ENCODE measurements at places on chromosomes 5 and 9.

- no peak for DNase-seq
These were observed 37.7 kb upstream of the NEURL1B start for GRCh38 chr5:172603251-172603806.

DNA sequence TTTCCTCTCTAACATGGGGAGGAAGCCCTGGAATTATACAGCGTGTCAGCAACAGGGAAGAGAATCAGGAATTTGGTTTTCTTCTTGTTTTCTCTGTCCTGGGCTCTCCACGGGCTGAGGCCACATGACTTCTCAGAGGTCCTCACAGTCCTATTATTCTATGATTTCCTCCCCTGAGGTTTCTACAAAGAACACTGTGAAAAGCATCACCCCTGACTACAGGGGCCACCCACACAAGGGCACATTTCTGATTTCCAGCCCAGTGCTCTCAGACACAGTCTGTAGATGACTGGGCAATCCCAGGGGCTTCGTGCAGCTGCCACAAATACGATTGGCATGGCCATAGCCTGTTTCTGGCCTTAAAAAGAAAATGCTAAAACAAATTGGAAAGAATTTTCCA lies 284.9 kb downstream of the CEMIP2 start:
- no peak for DNase-seq

- no peak for DNase-seq
These were observed 8.5 kb upstream of the TGFBR1 start for GRCh38 chr9:99096409-99096808.

- no peak for DNase-seq
These were observed 92.7 kb downstream of the RAD23B start for GRCh38 chr9:107375651-107376369.

GRCh38 chr5:54135042-54135441 lies 175.3 kb downstream of the ARL15 start:
- DNase-seq = no peak

- DNase-seq = peak; percentile 41
These were observed 44.0 kb upstream of the NCS1 start for GRCh38 chr9:130128251-130128650.

- DNase-seq = no peak
These were observed 59.5 kb upstream of the RNF130 start for GRCh38 chr5:180130876-180131740.

- no peak for DNase-seq
These were observed 337.7 kb upstream of the PANK3 start for GRCh38 chr5:168916852-168917251.

GRCh38 chr9:124216474-124217176 lies 41.1 kb upstream of the NEK6 start:
- no peak for DNase-seq

DNA sequence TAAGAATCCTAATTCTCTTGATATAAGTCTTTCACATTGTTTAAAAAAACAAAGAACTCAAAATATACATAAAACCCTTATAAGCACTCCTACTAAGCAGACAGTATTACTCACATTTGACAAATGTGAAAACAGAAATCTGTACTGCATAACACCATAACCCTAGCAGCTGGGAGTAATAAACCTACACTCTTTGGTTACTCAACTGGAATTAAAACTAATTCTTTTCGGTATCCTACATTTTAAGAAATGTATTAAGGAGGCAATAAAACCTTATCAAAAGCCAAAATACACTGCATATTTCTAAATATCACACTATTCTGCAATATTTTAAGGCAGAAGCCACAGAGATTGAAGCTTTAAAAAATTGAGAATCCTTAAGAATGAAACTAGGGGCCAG lies 6.8 kb downstream of the AUH start:
- no peak for DNase-seq

DNA sequence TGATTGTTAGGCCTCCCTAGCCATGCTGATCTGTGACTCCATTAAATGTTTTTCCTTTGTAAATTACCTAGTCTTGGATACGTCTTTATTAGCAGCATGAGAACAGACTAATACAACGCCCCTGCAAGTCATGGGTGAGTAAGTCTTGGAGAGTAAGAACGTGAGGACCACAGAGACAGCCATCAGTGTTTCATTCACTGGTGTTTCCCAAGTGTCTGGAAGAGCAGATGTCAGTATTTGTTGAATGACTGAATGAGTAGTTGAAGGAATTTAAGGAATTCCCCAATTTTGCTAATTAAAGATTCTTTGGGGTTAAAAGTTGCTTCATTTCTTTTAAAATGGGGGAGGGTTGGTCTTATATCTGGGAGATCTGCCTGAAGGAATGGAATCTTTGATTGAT lies 178.8 kb downstream of the TRIO start:
- DNase-seq = no peak

GRCh38 chr9:114058688-114059046 lies 19.4 kb downstream of the AMBP start:
- DNase-seq = no peak

DNA sequence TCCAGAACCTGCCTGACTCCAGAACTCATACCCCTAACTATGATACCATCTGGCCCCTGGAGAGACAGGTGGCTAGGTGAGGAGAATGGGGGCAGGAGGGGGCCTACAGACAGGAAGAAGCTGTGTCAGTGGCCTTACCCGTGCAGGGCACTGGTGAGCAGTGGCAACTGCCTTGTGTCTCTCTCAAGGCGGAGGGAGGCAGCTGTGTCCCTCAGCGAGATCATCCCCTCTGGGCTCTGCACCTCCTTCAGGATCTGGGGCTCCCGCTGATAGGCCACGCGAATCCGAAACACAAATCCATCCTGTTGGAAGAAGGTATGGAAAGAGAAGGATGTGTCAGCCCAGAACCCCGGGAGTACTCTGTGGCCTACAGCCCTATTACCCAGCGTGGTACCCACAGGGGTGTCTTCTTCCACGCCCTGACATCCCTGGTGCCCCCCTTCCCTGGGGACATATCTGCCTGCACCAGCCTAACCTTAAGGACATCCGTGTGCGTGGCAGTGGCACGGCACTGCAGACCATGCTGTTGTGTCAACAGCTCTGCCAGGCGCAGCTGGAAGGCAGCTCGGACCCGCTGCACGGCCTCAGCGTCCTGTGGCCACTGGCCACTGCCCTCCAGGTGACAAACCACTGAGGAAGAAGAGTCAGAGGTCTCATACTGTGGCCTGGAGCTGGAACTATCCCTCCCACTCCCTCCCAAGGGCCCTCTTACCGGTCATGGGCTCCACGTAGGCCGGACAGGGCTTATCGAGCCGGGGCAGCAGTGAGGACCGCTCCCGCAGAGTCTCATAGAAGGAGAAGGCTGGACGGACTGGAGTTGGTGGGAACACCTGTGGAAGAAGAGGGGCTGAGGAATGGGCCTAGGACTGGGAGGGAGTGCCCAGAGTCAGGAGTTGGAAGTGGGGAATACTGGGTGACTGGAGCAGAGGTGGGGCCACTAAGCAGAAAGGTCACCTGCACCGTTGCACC lies 7.8 kb downstream of the NOL6 start:
- DNase-seq = no peak

DNA sequence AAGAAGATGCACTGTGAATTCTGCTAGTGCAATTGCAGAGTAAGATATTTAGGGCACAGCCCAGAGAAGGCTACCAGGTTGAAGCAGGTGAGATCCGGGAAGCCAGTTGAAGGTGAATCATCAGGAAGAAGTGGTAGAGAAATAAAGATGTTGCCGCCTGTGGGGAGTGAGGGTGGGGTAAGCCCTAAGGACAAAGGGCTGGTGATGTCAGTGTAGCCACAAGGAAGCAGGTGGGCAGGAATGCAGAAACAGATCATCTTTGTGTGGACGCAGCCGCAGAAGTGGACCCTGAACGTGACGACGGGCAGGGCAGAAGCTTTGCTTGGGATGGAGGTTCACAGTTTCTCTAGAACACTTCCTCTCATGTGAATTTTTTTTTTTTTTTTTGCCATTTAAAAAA lies 164.2 kb downstream of the ACTL7B start:
- no peak for DNase-seq

GRCh38 chr5:155025895-155026294 lies 12.3 kb downstream of the KIF4B start:
- DNase-seq = peak; percentile 40

DNA sequence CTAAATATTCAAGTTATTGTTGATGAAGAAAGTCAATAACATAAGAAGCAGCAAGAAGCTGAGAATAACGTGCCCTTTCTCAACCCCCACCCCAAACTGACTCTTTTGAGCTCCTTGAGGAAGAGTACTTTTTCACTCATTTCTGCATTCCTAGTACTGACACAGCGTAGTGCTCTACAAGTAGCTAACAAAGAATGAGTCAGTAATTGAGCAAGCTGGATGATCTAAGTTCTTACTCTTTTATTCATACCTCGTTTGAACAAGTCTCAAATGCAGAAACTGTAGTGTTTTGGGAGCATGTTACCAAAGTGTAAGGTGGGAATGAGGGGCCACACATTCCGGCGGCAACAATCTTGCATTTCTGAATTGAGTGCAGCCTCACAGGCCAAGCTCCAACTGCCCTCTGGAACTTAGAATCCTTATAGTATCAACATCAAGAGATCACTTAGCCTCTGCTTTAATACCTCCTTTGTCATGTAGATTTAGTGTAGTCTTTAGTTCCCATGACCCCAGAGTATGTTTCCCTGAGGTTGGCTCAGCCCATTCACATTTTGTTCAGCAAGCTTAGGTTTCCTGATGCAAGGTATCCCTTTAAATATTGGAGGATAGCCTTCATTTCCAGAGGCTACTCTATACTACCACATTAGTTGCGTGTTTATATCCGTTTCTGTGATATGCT lies 152.0 kb downstream of the PRR16 start:
- DNase-seq = no peak

DNA sequence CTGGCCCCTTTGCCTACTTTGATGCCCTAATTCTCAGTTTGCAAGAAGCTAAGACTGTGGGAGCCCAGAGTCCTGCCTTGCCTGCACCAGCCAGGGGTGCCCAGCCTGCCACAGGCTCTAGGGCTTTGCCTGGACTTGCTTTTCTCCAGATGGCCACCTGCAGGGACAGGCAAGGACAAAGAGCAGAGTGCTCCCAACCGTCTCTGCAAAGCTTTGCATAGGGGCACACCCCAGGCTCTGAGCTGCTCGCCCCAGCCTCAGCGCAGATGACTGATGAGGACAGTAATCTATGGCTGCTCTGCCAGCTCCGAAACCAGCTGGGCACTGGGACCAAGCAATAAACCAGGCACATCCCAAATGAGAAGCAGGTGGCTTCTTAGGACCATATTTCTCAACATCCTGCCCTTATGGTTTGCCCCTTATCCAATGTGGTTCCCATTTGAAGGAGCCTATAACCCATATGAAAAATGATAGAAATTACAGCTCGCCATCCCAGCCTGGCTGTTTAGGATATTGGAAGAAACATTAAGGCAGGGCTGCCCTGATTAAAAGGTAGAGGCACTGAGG lies 25.4 kb upstream of the TCF7 start:
- no peak for DNase-seq

DNA sequence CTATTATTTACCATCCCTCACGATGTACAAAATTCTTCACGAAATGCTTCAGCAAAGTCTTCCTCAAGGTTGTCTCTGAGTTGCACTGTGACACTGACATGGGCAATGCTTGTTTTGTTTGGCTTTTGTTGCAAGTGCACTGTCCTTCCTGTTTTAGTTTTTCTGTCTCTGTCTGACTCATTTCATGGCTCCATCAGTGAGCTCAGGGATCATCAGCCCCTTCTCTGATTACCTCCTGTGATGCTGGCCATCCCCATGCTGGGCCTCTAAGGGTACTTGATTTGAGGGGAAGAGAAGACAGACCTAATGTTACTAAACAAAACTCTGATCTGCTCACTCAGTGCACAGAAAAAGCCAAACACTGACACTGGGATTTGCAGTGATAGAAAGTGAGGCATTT lies 37.6 kb upstream of the STX17 start:
- no peak for DNase-seq

DNA sequence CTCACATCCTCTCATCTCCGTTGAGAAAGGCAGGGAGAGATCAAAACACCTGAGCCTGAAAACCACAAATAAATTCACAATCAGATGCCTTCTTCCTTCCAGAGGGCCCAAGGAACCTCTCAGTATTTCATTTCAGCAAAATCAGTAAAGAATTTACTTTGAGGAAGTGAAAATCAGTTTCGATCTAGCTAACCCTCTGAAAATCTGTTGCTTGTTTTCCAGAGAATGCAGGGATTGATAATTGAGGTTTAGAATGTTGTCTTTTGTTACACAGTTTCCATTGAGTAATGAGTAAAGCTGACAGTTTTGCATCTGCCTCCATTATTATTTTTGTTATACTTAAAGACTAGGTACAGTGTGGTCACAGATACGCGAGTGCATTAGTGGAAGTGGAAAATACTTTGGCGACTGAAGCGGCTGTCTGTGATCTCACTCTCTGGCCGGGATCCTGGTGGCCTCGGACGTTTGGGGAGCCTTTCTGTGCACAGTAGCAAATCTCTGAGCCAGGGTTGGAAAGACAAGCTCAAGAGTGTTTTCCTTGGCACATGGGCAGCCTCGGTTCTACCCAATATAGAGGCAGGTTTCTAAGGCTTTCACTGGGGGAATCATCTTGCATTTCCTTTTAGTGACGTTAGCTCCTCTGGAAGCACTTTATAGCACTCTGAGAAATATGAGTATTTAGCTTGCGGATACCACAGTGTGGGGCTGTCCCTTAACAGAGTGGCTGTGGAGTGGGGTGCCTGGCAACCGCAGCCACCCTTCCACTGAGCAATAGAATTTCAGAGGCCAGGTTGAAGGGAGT lies 32.2 kb upstream of the ANGPTL2 start:
- no peak for DNase-seq

DNA sequence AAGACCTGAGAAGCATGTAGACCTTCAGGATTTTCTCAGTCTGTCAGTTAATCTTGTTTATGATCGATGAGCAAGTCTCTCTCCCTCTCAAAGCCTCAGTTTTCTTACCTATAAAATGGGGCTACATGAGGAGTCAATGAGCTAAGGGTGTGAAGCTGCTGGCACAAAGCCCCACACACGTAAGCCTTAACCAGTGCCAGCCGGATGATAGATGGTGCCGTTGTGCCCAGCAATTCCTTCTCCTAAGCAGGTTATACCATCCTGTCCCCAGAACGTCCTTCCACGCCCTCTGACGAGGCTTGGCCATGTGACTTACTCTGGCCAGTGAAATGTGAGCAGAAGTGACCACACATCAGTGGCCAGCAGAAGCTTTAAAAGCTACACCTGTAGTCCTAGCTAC lies 179.0 kb downstream of the C9orf50 start:
- DNase-seq = no peak

DNA sequence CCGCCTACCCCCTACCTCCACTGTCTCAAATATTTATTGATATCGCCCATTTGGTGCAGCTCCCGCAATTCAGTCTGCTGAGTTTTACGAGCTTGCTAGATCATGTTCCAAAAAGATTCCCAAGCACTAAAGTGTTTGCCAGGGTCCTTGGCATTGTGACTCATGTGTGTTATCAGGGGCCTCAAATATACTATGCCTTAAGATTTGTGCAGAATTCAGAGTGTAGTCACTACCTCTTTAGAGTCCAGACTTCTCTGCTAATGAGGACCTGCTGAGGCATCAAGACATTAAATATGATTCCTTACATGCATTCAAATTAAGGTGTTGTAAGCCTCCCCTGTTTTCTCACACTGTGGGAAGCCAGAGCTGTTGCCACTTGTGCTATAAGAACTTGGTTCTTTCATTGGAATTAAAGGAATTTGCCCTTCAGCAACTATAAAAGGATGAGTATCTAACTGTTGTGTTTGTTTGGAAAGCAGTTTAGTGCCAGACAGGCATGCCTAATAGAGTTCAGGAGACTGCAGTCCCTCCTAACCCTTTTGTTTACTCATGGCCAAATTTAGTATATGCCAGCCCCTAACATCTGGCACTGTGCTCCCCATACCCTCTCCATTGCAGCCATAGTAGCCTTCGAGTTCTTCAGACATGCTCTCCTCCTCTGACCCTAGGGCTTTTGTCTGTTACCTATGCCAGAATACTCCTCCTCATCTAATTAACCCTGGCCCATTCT lies 316.4 kb downstream of the NR3C1 start:
- DNase-seq = no peak

GRCh38 chr5:132753135-132753987 lies 6.1 kb downstream of the CCNI2 start:
- peak; percentile 21 for DNase-seq
